ENCODE measurements at places on chromosomes 12 and 14.
A peak's percentile ranks its signal among the peaks of the same experiment; 100 is the strongest.

- DNase-seq, result no peak
Observed at GRCh38 chr12:72207486-72208409, 64.4 kb upstream of the TRHDE start.

- DNase-seq, result no peak
Observed at GRCh38 chr14:103273745-103274615, 60.1 kb upstream of the EIF5 start.

DNA sequence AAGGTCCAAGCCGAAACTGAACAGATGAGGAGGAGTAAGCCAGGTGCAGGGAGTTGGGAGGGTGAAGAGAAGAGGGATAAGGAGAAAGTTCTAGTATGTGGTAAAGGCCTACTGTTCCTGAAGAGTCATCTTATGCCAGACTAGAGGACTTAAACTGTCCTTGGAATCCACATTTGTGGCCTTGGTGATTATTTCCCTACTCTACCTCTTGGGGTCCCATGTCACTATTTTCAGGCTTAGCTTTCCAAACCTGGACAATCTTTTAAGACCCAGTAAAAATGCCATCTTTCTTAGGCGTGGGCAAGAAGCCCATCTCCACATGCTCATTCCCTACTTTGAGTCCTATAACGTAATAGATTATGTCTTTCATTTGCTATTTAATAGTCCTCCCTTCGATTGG lies 40.1 kb upstream of the CRY1 start:
- DNase-seq, result no peak

DNA sequence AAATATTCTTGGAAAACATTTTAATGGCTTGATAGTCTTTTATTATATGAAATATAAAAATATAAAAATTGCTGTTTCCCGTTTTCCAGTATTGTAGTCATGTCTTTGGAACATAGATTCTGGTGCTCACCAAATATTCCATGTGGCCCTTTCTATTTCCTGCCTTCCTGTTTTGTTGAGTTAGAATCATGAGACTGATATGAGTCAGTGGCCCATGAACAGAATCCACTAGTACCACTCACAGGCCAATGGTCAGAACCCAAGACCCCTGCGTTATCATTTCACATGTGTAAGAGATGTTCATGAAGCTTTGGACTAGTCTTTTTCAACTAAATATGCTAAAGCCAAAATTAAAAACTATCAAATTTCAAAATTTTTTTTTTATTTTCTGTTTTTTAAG lies 56.9 kb downstream of the BICD1 start:
- DNase-seq, result no peak

- DNase-seq, result no peak
Observed at GRCh38 chr12:49287876-49288275, 7.1 kb upstream of the PRPH start.

DNA sequence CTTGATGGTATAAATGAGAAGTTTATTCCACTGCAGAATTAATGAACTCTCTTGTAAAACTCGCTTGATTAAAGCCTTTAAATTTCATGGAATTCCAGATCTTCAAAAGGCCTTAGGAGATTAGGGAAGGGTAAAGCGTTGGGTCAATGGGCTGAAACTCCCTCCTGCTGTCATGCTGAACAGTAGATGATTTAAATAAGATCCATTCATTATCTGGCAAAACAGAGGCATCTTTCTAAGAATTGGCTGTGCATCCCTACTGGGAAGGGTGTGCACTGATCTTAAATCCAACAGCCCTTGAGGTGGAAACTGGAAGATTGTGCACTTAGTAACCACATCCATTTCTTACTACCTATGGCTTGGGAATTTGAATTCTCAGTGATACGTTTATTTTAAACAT lies 56.0 kb downstream of the PLCZ1 start:
- no peak for DNase-seq

- DNase-seq, result peak; percentile 13
Observed at GRCh38 chr12:102816816-102817434, 100.1 kb downstream of the PAH start.

- DNase-seq, result peak; percentile 96
Observed at GRCh38 chr12:109880043-109880931, at the start of gene GLTP. TSS of gene GLTP (minus strand) at chr12:109880541. CDS start at chr12:109880374, 167 bp downstream.

- DNase-seq, result peak; percentile 74
Observed at GRCh38 chr12:53279283-53279869, 11.3 kb downstream of the ESPL1 start.

DNA sequence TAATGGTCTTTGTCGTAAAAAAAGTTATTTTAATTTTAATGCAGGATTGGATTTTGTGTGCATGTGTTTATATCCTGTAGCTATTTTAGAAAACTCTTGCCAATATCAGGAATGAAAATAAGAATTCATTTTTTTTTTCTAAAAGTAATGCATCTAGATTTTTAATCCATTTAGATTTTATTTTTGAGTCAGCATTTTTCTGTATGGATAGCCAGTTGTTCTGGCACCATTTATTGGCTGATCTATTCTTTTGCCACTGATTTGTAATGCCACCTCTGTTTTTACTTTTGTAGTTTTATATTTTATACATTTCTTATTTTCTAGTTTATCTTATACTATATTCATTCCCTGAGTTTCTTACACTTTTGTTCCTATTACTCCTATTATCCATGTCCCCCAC lies 343.0 kb downstream of the FOXG1 start:
- DNase-seq, result no peak

DNA sequence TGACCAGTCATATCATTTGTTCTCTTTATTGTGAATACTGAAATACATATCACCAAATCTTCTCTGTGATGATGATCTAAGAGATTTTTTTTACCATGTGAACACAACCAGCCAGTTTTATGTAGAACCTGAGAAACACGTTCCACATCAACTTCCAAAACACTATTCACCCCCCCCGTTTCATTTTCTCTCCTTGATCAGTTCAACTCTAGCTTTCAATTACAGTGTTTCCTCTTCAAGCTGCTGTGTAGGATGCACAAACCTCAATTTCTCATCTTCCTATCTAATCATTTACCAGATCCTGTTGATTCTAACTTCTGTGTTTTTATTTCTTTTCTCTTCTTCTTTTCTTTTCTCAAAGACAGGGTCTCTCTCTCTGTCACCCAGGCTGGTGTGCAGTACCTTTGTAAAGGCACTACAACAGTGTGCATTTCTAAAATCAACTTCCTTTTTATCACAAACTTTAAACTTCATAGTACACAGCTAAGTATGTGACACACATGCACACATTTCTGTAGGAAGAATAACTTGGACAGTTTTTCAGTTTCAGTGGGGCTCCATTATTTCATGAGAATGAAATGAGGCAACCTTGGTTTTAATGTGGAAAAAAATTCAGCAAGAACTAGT lies 149.9 kb upstream of the FBXO33 start:
- no peak for DNase-seq

DNA sequence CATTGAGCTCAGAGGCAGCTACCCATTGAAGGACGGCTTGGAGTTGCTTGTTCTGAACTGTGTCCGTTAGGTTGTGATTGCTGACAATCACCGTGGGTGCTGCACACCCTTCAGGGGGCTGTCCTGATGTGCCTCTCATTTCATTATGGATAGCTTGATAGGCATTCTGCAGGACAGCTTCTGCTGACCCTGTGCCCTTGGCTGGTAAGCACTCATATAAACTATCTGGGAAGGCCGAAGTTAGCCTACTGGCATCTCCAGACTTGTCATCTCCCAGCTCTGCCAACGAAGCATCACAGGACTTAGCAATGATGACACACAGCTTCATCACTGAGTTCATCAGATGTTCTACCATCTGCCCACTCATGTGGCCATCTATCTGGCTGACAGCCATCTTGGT lies 22.3 kb downstream of the AKAP3 start:
- no peak for DNase-seq

DNA sequence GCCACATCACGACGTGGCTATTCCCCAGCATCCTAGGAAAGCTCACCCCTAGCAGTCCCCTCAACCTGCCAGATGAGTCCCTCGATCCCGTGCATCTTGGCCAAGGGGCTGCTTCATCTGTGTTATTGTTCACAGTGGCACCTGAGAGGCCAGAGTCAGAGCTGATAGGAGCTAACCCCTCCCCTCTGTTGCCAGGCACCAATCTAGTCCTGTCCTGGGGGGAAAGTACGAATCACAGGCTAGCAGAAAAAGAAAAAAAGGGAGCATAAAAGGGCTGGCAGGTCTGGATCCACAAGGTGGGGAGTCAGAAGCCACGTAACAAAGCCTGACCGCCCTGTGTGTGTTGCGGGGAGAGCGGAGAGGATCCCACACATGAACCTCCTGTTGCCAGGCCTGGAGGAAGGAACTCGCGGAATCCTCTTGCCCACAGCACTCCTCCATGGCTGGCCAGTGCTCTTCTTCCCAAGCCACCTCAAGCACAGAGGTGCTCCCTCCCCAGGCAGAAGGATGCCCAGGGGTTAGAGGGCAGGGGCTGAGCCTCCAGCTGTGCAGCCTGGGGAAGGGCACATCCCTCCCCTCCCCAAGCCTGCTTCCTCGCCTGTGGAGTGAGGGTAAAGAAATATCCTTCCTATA lies 91.8 kb downstream of the ITPK1 start:
- peak; percentile 38 for DNase-seq

GRCh38 chr12:29739279-29739991 lies 44.3 kb downstream of the TMTC1 start:
- no peak for DNase-seq

- peak; percentile 68 for DNase-seq
Observed at GRCh38 chr12:113231235-113232088, 10.2 kb downstream of the TPCN1 start.

DNA sequence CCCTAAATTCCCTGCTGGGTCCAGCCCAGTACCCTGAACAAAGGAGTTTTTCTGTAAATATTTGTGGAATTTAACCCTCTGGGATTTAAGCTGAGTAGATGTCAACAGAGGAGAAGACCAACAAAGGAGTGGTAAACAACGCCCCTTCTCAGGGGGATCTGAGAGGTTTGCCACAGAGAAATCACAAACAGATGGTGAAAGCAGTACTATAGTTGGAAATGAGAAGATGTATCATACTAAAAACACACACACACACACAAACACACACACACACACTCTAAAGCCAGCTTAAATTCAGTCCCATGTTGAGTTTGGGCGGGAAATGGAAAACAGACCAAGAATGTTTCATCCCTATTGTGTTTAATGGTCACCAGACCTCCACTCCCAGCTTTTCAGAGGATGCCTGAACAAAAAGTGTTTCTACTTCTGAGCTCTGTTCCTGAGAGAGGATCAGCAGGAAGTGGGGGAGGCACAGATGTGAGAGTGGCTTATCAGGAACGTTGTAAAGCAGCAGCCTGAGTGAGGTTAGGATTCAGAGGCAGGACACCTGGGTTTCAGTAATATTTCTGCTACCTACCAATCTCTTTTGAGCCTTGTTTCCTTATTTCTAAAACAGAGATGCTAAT lies 3.2 kb downstream of the BIN2 start:
- DNase-seq, result no peak

GRCh38 chr12:93677195-93678064 lies at the start of gene CRADD:
TSS of gene CRADD (plus strand) at chr12:93677375.
- peak; percentile 97 for DNase-seq

DNA sequence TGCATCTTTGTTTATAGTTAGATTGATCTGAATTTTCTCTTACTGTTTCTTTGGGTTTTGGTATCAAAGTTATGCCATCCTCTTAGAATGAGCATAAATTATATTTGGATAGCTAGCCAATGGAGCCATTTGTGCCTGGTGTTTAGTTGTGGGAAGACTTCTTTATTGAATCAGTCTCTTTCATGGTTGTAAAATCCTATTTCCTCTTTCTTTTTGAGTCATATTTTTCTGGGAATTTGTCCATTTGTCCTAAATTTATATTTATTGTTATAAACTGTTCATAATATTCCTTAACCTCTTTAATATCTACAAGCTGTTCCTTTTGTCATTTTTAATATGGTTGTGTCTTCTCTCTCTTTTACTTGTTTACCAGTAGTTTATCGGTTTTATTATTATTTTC lies 462.5 kb downstream of the AEBP2 start:
- DNase-seq, result no peak

GRCh38 chr14:32578181-32578580 lies 249.1 kb downstream of the AKAP6 start:
- DNase-seq, result no peak

DNA sequence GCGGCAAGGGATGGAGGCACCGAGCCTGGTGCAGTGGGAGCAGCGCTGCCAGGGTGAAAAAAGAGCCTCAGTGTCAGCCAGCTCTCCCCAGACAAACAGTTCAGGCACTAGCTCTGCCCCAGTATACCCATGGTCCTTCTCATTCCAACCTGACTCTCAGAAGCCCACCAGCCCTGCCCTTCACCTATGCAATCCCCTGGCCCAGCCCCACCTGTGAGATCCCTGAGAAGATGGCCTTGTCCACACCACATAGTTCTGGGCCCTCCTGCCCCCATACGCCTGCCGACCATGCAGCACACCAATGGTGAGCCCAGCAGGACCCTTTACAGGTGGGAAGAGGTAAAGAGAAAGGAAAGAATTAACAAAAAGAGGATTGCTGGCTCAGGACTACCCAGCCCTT lies 6.5 kb downstream of the KMT2D start:
- DNase-seq, result no peak
